ENCODE measurements at places on chromosomes 2 and 18.

- peak; percentile 27 for DNase-seq
These were observed 140.3 kb upstream of the RAB12 start for GRCh38 chr18:8468921-8469335.

DNA sequence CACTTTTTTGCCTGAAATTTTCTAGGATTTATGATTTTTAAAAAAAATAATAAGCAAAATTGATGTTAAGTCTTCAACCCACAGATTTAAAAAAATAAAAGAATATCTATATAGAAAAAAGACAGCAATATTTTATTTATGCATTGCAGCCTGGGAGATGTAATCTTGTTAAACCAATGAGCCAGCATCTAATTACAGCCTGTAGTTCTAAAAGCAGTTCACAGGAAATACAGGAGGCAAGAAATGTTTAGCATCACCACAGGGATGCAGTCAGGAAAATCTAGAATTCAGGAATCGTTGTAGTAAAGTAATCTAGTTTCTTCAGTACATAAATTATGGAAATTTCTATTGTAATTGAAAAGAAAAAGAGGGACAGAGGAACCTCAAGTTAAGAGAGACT is 17.2 kb downstream of the UGGT1 start:
- DNase-seq: no peak

GRCh38 chr2:26269571-26270158 is 24.9 kb downstream of the HADHB start:
- no peak for DNase-seq

DNA sequence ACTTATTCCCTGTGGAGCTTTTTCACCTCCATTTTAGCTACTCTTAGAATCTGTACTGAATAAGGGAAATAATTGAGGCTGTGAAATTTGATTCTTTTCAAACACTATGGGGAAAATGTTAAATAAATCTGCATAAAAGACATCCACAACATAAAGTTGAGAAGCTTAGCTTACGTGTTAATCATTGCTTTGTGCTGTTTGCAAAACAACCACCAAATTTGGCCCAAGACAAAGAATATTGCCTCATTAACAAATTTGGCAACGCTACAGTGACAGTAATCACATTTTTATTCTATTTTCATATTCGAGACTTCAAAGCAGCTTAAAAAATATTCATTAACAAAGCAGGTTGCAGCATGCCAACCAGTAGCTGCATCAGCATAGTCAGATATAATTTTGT is 437.6 kb downstream of the DPP10 start:
- DNase-seq: no peak

DNA sequence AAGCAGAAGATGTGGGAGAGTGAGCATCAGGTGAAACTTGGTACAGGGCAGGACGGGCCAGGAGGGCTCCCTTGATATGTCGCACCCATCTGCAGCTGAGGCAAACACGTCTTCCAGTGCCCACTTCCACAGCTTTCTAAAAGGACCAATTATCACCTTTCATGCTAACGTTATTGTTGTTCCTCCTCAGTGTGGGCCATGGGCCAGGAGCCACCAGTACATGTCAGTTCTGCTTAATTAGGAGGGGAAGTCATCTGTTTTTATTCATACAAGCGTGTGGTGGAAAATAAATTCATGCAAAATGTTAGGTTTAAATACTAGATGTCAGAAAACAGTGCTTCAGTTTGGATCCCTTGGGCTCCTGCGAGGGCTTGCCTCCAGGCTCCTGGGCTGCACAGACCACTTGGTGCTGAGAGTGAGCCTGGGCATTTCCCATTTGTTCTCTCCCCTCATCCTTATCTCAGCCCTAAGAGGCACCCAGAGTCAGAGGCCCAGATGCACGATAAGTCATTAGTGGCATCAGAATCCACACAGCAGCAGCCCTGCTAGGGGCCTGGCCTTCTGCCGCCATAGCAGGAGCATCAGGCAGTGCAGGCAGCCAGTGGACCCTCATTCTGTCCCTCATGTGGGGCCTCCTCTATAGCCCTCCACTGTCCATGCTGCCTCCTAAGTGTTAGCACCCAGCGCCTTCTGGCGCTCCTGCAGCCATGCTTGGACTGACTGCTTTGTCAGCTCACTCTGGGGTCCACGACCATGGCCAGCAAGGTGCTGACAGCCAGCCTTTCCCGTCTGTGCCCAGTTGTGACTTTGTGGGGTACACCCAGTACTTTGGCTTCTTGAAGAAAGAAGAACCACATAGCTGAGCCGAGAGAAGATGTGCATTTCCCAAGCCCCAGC is 539.8 kb upstream of the RAB6C start:
- DNase-seq: no peak

DNA sequence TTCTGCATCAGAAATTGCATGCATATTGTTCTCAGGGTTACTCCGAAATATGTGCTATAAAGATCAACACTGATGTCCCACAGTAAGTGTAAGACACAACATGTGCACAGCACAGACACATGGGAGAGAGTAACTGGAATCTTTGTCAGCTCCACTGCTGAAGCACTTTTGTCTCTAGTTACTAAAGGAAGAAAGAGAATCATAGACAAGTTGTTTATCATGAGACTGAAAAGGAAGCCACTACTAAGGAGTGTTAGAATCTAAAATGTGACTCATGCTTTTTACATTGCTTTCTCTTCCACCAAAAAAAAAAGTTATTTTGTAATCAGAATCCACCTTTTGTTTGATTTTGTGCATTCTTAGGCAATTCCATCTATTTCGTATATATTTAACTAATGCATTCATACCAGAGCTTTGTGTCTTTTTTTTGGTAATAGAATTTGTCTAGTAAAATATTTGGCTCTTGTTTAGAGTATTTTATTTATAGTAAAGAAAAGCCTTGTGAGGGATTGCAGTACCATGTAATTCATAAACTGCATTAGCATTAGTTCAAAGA is 502.4 kb downstream of the FBXO15 start:
- no peak for DNase-seq

DNA sequence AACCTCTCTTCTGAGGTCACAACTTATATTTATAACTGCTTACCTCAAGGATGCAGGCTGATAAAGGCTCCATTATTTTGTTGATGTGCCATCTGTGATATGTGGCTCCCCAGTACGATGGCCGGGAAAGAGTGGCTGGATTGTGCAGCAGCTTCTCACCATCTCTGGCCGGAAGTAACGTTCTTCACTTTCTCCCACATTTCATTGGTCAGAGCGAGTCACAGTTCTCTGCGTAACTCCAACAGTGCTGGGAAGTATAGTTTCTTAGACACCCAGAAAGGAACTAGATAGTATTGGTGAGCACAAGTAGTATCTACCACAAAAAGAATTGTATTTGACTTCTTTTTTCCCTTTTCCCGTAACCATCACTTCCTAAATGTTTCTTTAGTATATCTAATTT is 28.7 kb downstream of the ZSWIM2 start:
- no peak for DNase-seq

DNA sequence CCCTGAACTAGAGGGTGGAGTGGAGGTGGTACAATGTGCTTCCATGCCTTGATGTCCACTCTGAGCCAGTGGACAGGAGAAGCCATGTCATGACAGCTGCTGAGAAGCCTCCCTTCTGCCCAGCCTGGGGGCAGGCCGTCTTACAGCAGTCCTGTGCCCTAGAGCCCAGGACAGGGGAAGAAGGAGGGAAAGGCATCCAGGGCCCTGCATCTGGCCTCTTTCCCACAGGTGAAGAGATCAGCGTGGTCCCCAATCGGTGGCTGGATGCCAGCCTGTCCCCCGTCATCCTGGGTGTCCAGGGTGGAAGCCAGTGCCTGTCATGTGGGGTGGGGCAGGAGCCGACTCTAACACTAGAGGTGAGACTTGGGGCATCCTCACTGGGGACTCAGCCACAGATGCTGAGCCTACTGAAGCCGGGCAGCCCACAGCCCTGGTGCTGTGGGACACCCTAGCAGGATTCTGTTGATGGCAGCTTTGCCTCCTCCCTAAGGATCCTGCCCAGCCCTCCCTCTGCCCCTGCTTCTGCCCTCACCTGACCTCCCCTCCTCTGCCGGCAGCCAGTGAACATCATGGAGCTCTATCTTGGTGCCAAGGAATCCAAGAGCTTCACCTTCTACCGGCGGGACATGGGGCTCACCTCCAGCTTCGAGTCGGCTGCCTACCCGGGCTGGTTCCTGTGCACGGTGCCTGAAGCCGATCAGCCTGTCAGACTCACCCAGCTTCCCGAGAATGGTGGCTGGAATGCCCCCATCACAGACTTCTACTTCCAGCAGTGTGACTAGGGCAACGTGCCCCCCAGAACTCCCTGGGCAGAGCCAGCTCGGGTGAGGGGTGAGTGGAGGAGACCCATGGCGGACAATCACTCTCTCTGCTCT is 3.1 kb downstream of the IL36RN start:
- no peak for DNase-seq

DNA sequence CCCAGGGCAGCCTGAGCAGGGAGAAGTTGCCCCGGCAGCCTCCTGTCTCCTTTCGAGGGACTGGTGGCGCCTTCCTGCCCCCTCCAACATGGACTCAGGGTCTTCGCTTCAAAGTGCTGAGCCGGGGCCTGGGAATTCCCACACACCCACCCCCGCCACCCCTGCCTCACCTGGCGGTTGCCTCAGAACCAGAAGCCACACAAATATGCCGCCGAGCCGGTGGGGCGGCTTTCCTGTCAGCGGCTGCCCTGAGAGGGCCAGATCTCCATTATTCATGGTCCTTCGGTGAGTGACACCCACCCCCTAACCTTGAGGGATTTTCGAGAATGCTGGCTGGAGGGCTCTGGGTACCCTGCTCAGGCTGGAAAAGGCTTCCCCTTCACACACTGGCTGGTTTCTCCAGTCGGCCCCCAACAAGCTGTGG is 71.7 kb downstream of the SMAD7 start:
- DNase-seq: no peak

Measured in hypothalamus (tissue), 51 donors.